ENCODE measurements at places on chromosomes 5 and 9.

- DNase-seq: no peak
Observed at GRCh38 chr5:125575891-125576505, 829.6 kb upstream of the ZNF608 start.

DNA sequence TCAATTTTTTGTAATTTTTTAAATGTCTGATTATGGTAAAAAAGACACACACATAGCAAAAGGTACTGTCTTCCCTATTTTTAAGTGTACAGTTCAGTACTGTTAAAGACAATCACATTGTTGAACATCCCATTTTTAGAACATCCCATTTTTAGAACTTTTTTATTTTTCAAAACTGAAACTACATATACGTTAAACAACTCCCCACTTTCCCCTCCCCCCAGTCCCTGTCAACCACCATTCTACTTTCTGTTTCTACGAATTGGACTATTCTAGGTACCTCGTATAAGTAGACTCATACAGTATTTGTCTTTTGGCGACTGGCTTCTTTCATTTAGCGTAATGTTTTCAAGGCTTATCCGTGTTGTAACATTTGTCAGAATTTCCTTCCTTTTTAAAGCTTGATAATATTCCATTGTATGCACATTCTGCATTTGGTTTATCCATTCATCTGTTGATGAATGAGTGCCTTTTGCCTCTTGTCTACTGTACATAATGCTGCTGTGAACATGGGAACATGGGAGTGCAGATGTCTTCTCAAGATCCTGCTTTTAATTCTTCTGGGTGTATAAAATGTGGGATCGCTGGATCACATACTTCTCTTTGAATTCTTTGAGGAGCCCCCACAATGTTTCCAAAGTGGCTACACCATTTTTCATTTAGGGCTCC lies 154.0 kb downstream of the PIK3R1 start:
- DNase-seq: peak; percentile 88

GRCh38 chr5:72557167-72558045 lies 50.2 kb upstream of the ZNF366 start:
- DNase-seq: no peak

- DNase-seq: no peak
Observed at GRCh38 chr5:37814699-37815098, 25.1 kb downstream of the GDNF start.

DNA sequence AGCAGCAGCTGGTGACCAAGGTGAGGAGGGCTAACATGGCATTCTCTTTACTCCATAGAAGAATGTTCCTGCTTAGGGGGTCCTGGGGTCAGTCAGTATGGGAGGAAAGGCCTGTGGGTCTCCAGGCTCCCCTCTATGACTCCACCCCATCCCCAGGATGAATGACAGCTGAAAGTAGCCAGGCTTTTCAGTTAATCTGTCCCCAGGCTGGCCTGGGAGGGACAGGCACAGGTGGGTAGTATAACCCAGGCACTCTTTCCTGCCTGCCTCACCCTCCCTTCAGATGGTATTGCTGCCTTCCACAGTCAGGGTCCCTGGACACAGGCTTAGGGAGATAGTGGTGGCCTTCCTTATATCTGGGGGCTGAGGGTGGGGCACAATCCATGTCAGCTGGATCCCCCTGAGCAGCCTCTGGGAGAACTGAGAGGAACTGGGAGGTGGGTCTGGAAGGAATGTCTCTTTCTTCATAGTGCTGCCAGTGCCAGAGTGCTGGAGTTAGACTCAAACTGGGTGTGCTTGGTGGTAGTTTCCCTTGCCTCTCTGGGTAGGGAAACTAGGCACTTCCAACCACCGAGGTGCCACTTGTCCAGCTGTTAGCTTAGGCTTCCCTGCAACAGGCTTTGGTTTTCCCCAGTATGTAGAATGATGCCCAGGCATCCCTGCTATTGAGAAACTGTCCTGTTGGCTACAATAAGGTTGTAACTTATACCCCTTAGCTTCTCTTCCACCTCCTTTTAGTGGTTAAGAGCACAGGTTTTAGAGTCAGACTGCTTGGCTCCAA lies 27.8 kb downstream of the LARP1 start:
- DNase-seq: no peak

- no peak for DNase-seq
Observed at GRCh38 chr5:149951138-149951749, 6.7 kb upstream of the PDE6A start.

DNA sequence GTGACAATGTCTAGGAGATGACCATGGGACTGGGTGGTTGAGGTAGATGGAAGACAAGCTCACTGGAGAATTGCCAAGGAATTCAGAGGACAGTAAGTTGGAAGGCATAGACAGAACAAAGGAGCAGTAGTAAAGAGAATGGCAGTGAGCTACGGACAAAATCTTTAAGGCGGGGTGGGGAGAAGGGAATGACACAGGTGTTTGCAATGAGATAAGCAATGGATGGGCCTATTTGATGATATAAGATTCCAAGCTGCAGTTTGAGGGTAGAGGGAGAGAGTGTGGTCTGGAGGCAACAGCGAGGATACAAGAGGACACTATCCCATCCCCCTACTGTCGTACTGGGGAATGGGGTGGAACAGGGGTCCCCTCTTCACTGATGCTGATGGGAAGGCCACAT lies 14.4 kb downstream of the PTTG1 start:
- no peak for DNase-seq

DNA sequence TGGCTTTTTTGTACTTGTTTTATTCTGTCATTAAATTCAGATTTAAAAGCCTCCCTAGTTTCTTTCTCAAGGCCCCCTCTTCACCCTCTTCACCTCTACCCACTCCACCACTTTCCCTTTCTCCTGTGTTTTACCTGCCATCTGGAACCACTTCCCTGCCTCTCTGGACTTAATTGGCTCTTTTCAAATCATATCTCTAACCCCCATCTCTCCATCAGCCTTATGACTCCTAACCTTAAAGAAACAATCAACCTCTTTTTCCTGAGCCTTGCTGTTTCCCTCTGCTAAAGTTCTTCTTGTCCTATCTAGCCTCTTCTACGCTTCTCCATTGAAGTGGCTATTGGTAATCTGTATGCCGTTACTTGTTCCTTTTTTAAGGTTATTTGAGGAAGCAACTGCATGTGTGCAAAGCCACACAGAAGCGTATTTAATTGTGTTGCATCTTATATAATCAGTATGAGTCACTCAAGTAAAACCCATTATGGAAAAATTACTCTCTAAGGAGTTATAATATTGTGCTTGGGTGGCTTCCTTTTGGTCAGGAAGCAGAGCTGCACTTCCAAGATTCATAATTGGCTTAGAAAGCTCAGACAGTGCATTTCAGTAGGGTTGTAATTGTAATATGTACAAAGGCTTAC lies 653.6 kb upstream of the ITGA1 start:
- no peak for DNase-seq

DNA sequence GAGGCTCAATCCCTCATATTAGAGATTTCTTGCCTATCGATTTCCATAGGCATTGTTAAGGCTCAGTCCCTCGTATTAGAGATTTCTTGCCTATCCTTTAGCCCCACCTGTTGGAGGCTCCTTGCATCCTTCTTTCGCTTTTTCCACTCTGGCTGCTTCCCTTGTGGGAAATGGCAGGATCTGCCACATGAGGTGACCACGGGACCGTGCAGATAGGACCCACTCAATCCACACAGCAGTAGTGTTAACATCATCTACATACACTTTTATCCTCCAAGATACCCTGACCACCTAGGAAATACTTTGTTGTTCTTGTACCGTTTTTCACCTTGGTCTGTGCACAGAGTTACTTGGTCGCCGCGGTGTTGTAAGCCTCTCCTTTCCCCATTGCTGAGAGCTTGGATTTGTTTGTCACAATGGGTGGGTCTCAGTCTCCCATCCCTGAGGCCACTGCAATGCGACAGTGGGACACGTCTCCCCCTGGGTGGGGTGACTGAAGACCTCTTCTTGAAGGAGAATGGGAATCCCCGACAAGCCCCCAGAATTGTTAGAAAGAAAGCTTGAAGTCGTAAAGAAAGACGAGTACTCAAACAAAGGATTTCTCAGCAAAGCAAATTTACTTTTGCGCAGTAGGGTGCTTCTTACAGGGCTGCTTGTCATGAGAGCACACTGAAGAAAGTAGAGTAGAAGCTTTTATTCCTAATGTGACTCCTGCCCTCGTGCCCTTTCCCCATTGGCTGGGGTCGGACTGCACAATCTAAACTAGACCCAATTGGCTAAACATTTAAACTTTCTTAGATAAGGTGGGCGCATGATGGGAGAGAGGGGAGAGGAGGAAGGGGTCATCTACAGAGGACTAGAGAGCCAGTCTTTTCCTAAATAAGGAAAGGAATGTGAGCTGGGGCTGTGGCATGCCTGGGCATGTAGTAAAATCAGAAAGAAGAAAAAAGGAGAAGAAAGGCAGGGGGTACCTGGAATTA lies 19.8 kb downstream of the IFT74 start:
- DNase-seq: peak; percentile 58

- DNase-seq: no peak
Observed at GRCh38 chr5:151683986-151684588, 2.6 kb downstream of the SPARC start.

- no peak for DNase-seq
Observed at GRCh38 chr9:97064176-97064575, 25.2 kb upstream of the CTSV start.

- DNase-seq: no peak
Observed at GRCh38 chr9:1456301-1457024, 406.3 kb downstream of the DMRT2 start.

- no peak for DNase-seq
Observed at GRCh38 chr5:148913985-148914431, 87.6 kb downstream of the ADRB2 start.

GRCh38 chr9:90240541-90240940 lies 402.1 kb downstream of the DIRAS2 start:
- DNase-seq: no peak

- peak; percentile 6 for DNase-seq
Observed at GRCh38 chr9:91256235-91256634, 105.5 kb downstream of the AUH start.

GRCh38 chr9:125811002-125811401 lies 63.8 kb downstream of the PBX3 start:
- DNase-seq: no peak

DNA sequence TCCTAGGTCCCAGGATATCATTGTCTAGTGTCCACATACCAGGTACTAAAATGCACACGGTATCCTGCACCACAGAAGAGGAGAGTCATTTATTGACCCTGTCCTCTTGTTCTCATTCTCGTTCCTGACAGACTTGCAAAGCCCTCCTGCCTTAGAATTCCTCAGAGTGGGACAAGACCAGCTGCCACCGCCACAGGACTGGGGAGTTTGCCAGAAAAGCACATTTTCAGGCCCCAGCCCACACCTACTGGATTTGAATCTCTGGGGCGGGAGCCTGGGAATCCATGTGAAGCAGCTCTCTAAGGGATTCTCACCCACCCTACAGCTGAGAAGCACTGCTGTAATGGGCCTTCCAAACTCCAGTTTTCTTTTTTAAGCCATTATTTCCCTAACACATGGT lies 68.0 kb upstream of the FANCC start:
- DNase-seq: no peak

DNA sequence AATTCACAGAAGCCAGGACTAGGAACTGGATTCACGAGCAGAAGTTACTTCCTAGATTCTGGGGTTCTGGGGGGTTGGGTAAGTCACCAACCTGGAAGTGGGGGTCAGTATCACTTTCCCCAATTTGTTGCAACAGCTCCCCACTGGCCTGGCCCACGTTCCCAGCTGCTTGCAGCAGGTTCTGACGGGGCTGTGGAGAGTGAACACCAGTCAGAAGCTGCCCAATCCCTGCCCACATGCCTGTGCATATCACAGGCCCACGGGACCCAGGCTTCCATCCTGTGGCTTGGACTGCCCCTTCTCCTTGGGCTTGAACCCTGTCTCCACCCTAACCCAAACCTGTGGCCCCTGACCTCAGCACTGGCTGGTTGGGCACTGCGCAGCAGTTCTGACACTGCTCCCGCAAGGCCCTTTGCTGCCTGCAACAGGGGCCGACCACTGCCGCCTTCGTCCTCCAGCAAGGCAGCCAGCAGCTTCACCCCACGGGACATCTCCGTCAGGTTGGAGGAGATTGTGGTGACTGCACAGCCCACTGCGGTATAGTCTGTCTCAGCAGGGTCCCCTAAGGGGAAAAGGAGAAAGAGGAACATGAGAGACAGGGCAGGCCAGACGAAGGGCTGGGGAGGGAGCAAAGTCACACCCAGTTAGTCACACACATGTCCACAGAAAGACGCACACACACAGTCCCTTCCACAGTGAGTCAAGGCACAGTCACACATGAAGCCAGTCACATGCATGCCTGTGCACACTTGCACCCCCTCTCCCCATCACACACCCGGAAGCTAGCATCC lies 13.1 kb downstream of the TLN1 start:
- DNase-seq: no peak

- no peak for DNase-seq
Observed at GRCh38 chr5:146188358-146188757, 5.9 kb upstream of the LARS1 start.

GRCh38 chr5:6804766-6805501 lies 91.7 kb downstream of the TENT4A start:
- no peak for DNase-seq

DNA sequence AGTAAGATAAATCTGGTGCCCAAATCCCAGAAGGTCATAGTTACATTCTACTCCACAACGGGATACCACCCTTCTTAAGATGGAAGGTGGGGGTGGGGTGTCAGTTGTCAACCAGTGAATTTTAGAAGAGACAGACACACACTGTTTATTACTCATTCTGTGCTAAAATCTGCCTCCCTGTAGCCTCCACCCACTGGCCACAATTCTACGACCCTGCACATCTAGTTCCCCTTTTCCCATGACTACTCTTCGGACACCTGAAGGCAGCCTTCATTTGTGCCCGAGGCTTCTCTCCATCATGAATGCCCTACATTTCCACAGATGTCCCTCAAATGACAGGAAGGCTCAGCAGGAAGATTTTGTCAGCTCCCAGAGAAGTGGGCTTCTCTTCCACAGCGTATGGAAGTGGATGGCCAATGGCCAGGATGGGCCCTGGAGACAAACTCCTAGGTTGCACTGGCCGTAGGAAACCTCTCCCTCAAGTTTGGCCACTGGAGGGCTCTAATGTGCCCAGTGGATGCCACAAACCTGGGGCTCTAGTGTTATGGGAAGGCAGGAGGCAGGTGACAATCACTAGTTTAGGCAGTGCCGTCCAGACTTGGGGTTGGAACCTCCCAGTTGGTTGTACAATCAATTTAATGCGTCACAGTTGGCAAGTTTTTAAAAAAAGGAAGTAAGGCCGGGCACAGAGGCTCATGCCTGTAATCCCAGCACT lies 46.6 kb downstream of the PTPN3 start:
- DNase-seq: no peak

Measured in common myeloid progenitor, CD34-positive (primary cell).